Stromal cell of bone marrow (primary cell): ENCODE measurements at places on chromosomes 1 and 21.

DNA sequence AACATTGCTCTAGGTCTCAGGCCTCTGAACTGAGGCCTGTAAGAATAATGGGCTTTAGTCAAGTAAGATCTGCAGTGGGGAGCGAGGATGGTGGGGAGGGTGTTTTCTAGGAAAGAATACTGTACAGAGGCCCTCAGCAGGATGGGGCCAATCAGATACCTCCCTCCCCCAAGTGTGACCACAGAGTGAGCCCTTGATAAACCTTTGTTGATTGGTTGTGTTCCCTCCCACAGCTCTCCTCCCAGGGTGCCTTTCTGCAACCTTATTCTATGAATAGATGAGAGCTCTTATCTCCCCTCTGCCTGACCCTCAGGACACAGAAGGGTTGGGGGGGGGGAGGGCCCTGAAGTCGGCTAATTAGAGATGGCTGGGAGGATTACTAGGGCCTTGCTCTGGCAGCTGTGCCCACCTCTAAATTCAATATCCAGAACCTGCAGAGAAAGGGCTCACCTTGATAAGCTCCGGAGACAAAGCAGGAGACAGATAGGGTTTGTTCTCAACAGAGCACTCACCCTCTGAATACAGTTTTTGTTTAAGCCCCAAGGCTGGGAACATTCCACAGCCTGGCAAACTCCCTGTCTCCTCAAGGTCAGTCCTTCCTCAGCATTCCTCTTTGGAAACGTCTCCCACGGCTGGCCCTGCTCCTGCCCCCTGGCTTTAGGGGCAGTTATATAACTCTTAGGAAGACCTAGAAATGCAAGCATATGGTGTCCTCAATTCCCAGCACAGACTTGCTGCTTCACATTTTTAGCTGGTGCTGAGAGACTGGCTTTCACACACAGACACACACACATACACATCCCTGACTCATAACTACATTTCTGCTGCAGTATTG is 42.9 kb downstream of the ATP1A1 start:
- DNase-seq: no peak

DNA sequence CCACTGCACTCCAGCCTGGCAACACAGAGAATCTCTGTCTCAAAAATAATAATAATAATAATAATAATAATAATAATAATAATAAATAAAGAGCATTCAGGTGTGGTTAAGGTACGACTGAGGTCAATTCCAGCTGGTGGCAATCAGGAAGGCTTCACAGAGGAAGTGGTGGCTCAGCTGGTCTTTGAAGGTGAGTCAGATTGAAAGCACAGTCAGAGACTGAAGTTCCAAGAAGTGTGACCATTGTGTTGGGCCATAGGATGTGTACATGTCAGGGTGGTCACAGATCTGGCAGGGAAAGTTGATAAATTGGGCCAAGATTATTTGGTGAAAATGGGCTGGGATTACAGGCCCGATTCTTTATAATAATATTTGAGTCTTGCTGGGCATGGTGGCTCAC is 31.0 kb upstream of the MED18 start:
- no peak for DNase-seq

- peak; percentile 54 for DNase-seq
Observed at GRCh38 chr1:206579747-206580437, 32.4 kb downstream of the EIF2D start.

DNA sequence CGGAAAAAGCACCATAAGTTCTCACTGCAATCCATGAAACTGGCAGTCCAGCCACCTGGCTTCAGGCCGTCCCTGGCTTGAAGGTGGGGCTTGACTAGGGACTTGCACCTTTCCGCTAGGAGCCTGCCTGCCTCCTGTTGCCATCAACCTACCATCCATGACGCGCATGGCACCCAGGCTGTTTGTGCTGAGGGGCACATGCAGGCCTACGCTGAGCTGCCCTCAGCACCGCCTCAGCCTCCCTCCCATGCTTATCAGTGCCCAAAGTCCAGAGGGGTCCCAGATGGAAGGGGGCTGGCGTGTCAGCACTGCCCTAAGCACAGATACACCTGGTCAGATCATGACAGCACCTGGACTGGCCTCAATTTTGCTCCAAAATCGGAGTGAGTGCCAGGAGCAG is 190.2 kb upstream of the LYPLAL1 start:
- no peak for DNase-seq

GRCh38 chr1:39802496-39803260 is 14.0 kb upstream of the BMP8B start:
- no peak for DNase-seq

DNA sequence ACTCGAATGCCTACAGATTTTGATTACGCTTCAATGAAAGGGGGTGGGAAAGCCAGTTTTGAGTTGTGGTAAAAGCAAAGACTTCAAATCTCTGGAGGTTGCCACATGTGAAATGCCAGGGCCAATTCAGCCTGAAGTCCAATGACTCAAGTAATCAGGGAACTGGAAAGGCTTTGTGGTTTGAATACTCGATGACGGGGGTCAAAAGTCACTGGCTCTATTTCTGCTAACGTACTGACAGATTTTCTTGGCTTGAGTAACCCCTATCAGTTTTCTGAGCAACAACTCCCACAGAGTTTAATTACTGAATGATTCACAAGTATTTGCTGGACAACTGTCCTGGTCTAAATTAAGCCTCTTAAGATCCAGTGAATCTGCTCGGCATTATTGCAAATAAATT is 152.2 kb downstream of the SIPA1L2 start:
- peak; percentile 97 for DNase-seq

DNA sequence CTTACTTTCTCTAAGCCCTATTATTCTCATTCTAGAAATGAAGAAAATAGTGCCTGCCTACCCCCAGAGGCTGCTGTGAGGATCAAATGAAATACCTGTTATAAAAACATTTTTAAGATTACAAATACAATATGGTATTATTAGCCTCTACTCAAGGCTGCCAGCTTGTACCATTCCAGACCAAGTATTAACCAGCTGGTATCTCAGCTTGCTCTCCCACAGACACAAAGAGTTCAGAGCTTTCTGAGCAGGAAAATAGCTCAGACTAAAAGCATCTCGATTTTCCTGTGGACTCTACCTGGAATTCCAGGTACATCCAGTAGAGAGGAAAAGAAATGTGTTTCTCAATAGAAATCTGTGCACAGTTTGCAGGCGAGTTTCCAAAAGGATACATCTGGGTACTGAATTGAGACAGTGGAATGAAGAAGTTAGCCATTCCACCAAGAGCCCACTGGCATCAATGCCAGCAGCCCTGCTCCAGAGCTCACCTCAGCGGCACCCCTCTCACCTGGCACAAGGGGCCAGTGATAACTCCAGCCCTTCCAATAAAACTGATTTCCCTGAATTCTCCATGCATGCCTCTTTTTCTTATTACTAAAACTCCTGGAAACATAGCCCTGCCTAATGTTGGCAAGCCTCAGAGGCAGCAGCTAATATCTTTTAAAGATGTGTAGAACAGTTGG is 31.0 kb downstream of the TGFBR3 start:
- no peak for DNase-seq

GRCh38 chr1:200540281-200540680 is 80.3 kb downstream of the KIF14 start:
- no peak for DNase-seq

- DNase-seq: no peak
Observed at GRCh38 chr1:157971769-157972168, 21.7 kb upstream of the KIRREL1 start.

DNA sequence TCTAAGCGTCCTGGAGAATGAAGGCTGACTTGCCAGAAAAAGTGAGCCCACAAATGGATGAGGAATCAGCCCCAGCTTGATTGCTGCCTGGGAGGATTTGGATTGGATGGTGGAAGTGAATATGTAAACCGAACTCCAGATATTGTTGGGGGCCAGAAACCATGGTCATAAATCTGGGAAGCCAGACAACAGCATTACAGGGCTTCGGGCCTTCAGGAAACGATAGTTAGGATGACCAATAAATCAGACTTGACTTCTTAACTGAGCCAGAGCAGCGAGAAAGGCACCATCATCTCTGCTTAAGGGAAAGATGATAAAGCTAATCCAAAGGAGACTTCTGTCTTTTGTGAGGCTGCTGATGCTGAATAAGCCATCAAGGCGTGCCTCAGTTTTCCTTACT is 26.6 kb downstream of the FAM78B start:
- no peak for DNase-seq

GRCh38 chr1:112506306-112506705 is 2.5 kb upstream of the WNT2B start:
- no peak for DNase-seq

GRCh38 chr1:236471653-236472052 is 52.1 kb upstream of the LGALS8 start:
- no peak for DNase-seq

- DNase-seq: no peak
Observed at GRCh38 chr1:50529510-50529909, 106.3 kb upstream of the DMRTA2 start.

DNA sequence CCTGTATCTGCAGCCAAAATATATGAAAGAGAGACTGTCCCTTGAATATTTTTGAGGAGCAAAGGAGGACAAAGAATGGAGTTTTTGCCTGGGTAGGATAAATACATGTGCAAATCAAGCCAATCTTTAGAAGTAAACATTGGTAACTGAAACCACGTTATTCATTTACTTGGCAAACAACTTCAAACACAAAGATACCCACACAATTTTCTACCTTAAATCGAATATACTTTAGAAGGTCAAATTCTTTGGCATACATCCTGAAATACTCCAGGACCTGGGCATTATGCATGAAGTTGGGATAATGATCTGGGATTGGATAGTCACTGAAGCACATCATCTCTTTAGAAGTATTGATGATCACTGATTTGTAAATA is 9.6 kb downstream of the FMO5 start:
- DNase-seq: no peak

DNA sequence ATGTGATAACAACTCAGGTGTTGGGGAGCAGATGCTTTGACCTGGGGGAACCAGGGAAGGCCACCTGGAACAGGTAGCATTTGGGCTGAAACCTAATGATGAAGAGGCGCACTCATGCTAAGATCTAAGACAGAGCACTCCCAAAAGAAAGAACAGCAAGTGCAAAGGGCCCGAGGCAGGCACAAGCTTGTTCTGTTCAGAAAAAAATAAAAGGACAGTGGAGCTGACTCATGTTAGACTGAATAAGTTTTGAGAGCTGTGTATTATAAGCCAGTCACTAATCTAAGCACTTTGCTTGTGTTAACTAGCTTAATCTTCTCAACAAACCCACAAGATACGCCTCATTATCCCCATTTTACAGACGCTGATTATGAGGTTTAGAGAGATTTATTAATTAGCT is 90.1 kb downstream of the MATN1 start:
- DNase-seq: no peak

GRCh38 chr1:58833166-58833565 is 49.3 kb upstream of the JUN start:
- DNase-seq: no peak

DNA sequence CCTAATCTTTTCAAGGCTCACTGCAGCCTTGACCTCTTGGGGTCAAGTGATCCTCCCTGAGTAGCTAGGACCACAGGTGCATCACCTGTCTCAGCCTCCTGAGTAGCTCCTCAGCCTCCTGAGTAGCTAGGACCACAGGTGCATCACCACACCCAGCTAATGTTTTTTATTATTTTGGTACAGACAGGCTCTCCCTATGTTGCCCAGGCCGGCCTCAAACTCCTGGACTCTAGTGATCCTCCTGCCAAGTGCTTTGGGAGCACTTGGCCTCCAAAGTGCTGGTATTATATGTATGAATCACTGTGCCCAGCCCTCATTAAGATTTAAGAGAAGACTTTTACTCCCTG is 58.5 kb upstream of the S1PR1 start:
- DNase-seq: no peak

- peak; percentile 83 for DNase-seq
Observed at GRCh38 chr1:55362558-55362957, 147.4 kb upstream of the USP24 start.

DNA sequence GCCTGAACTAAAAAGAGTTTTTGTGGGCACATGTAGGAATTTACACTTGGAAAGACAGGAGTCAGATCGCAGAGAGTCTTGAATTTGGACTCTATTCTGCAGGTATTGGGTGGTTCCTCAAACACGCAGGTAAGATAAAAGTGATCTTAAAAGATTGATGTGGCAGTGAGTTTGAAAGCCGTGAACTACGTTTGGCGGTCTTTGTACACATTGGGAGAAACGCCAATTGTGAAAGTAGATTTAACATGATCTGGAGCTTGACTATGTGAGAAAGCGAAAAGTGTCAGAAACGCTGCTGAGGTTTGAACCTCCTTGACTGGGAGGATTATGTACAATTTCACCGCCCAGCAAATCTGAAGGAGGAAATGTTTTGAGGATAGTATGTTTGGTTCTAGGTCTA is 1.5 kb upstream of the PPP2R5A start:
- no peak for DNase-seq

DNA sequence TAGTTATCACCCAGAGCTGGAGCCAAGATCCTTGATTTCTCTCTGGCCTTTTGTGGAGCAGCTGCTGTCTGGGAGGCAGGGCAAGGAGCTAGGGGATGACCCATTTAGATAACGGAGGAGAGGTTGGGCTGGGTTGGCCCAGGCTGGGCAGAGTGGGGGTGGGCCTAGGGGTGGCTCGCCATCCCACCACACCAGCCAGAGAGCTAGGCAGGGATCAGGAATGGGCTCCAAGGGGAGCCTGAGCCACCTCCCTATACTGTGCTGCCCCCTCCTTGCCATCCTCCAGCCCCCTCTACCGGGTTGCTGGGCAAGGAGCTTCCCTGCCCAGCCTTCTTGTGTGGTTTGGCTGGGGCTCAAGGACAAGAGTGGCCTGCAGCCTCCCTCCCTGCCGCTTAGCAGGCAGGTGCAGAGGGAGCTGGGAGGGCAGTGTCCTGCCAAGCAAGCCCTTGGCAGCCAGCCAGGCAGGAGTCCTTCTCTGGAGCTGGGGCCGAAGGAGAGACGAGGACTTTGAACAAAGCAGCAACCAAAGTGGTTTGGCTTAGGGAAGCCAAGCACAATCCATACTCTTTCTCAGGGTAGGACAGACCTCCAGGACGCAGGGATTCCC is 4.1 kb downstream of the NUAK2 start:
- no peak for DNase-seq

DNA sequence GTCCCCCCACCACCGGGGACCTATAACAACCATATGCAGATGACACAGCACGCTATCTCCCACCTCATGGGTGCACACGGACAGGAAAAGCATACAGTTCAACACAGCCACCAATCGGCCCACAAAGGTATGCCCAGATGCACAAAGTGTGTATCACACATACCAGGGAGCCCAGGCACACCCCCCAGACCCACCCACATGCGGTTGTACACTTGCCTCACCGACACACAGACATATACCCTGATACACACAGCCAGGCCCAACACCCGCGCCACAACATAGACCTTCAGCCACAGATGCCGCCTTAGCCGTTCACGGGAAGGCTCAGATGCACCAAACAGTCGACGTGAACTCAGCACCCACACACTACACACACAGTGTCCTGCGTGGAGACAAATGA is 5.5 kb downstream of the CROCC start:
- DNase-seq: no peak
